Fibroblast of skin of scalp (primary cell): ENCODE measurements at places on chromosomes 1 and 21.

GRCh38 chr21:41840880-41841279 lies 38.3 kb downstream of the PRDM15 start:
- no peak for DNase-seq

DNA sequence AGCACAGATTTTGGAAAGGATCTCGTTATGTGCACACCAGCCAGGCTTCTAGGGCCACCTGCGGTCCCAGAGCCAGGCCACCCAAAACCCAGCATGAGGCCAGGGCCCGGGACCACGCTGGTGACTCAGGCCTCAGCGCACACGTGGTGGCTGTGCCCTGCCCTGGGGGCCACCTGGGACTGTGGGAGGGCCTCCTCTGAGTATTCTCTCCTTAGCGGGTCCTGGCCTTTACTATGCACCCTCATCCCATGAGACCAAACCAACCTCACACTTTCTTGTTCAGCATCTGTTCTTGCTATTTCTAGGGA lies 9.9 kb downstream of the WNT9A start:
- no peak for DNase-seq

DNA sequence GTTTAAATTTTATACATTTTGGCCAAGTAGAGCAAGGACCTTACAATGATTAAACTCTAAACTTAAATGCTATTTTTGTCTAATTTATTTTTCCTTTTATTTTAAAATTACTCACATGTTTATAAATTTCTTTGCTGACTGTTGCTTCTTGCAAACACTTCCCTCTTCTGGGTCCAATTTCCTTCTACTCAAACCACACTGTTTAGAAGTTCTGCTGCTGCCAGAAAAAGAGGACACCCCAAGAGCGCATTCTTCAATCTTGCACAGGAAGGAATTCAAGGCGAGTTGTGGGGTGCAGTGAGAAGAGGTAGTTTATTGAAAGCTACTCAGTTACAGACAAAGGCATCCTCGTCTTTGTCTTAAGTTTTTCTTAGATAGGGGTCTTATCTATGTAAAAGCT lies 88.5 kb upstream of the NEK7 start:
- no peak for DNase-seq

GRCh38 chr1:42186152-42186551 lies 21.6 kb upstream of the GUCA2A start:
- DNase-seq = peak; percentile 81

DNA sequence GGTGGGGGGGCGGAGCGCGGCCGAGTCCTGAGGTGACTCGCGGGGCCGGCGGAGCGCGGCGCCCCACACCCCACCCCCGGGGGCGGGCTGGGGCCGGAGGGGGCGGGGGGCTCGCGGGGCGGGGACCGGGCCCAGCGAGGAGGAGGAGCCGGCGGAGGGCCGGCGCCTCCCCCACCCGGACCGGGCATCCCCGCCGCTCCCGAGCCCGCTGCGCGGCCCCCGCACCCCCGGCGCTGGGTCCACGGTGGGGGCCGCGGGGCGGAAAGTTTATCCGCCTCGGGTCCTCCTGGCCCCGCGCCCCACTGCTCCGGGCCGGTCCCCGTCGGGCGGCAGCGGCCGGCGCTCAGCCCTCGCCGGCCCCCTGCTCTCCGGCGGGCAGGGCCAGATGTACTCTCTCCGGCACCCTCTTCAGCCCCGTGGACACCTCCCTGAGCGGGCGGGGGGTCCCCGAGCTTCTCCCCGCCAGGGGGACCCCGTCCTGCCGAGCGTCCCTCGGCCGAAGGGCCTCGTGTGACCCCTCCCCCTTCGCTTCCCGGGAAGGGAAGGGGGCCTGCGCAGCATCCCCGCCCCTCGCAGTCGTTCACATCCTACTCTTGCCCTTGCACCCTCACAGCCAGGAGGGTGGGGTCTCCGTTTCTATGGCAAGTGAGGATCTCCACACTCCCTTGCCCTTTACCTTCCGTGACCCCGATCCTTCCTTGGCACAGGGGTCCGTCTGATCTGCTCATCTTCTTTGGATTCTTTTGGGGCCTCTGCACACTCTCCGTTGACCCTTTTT lies 663 bp downstream of the CAMTA1 start:
- DNase-seq = peak; percentile 50

DNA sequence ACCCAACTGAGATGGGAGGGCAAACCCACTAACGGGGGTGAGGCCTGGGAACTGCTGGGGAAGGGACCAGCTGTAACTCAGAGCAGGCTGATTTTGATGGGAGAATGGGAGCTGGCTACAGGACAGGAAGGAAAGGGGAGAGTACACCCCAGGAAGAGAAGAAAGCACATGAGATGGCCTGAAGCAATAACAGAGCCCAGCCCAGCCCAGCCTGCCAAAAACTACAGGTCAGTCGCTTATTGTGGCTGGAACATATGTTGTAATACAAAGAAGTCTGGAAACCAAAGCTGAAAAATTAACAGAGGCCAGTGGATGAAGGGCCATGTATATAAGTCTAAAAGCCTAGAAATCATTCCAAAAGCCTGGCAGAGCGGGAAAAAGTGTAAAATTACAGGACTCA lies 1.6 kb downstream of the ITLN2 start:
- DNase-seq = no peak

GRCh38 chr1:178870944-178871343 lies at the start of gene ANGPTL1:
Gene ANGPTL1, minus strand, starts transcription at chr1:178871077. Its CDS starts 5,301 bp downstream, at chr1:178865776.
- DNase-seq = peak; percentile 4

DNA sequence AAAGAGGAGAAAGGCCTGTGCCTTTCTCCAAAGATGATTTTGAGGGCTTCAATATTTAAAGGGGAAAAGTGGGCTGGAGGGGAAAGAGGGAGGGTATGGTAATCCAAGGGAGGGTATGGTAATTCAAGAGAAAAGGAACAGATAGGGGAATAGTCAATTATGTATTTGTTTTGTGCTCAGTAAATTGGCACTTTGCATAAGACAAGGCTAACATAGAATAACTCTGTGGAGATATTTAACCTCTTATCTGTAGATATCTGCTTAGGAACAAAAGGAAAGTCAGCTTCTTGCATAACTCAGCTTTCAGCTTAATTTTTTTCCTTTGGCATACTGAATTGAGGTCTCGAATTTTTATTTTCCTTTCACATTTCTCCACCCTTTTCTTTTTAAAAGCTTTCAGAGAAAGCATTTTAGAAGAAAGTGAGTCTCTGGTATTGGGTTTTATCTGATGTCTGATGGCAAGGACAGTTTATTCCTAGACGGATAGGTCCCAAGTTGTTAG lies 119.9 kb upstream of the F3 start:
- no peak for DNase-seq

DNA sequence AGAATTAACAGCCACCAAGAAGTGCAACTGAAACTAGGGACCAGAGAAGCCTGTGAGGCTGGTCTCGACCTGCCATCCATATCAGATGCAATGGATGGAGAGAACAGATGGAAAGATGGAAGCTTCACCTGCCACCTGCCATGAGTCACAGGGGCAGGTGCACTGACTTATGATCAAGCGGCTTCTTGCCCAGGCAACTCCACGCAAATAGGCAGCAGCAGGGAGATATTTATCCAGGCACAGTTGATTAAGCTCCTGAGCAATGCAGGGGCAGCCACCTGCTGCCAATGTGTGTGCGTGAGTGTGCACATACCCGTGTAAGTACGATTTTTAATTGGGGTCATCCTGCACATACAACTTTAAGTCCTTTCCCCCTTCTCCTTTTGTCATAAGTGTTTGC lies 174.2 kb downstream of the PTPRU start:
- DNase-seq = no peak

- peak; percentile 90 for DNase-seq
Measured at GRCh38 chr1:243596431-243597062, 253.5 kb downstream of the AKT3 start.
